Trophoblast cell (in vitro differentiated cells and primary cell): ENCODE measurements at places on chromosomes 6 and 20.

GRCh38 chr6:27558028-27558724 is 85.3 kb upstream of the ZNF184 start:
- DNase-seq, result no peak
- no peaks in the 10 kb centered on the region for H3K27me3 ChIP-seq
- H3K4me3 ChIP-seq, result no peak overlapping the region
- H3K36me3 ChIP-seq, result no peaks in the 10 kb centered on the region

GRCh38 chr6:83998021-83998584 is 35.5 kb upstream of the MRAP2 start:
- H3K27ac ChIP-seq, result no peak overlapping the region
- H3K4me3 ChIP-seq, result no peak overlapping the region

- no peaks in the 10 kb centered on the region for H3K36me3 ChIP-seq
- DNase-seq, result no peak
- no peak overlapping the region for H3K4me3 ChIP-seq
- H3K27me3 ChIP-seq, result no peaks in the 10 kb centered on the region
- no peaks in the 10 kb centered on the region for H3K4me1 ChIP-seq
Observed at GRCh38 chr6:112579601-112580000, 232.5 kb downstream of the RFPL4B start.

- no peak for DNase-seq
- H3K27me3 ChIP-seq, result no peaks in the 10 kb centered on the region
- peaks cover 21% of the 10 kb centered on the region for H3K4me1 ChIP-seq
Observed at GRCh38 chr20:35017099-35017835, 61.6 kb downstream of the MYH7B start.

GRCh38 chr20:36629719-36630681 is 16.0 kb downstream of the SLA2 start:
- H3K4me3 ChIP-seq, result no peak overlapping the region
- H3K27ac ChIP-seq, result no peak overlapping the region
- H3K36me3 ChIP-seq, result no peaks in the 10 kb centered on the region
- peaks cover 4% of the 10 kb centered on the region for H3K4me1 ChIP-seq

DNA sequence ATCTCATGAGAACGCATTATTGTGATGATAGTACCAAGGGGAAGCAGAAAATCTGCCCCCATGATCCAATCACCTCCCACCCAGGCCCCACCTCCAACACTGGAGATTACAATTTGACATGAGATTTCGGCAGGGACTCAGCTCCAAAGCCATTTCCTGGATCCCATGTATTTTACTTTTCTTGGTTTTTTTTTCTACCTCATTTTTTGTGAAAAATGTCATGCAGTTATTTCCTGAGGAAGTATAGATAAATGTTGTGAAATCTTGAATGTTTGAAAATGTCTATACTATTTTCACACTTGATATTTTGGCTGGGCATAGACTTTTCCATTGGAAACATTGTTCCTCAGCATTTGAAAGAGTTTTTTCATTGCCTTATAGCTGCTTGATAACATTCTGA is 9.1 kb upstream of the BRPF3 start:
- no peak for DNase-seq
- H3K4me1 ChIP-seq, result no peaks in the 10 kb centered on the region
- H3K27me3 ChIP-seq, result no peaks in the 10 kb centered on the region
- no peaks in the 10 kb centered on the region for H3K36me3 ChIP-seq
- no peak overlapping the region for H3K4me3 ChIP-seq

GRCh38 chr6:170125456-170126300 is 165.2 kb downstream of the DLL1 start:
- H3K27ac ChIP-seq, result no peak overlapping the region
- H3K27me3 ChIP-seq, result no peaks in the 10 kb centered on the region
- DNase-seq, result no peak
- H3K4me1 ChIP-seq, result peaks cover 16% of the 10 kb centered on the region
- H3K4me3 ChIP-seq, result no peak overlapping the region

DNA sequence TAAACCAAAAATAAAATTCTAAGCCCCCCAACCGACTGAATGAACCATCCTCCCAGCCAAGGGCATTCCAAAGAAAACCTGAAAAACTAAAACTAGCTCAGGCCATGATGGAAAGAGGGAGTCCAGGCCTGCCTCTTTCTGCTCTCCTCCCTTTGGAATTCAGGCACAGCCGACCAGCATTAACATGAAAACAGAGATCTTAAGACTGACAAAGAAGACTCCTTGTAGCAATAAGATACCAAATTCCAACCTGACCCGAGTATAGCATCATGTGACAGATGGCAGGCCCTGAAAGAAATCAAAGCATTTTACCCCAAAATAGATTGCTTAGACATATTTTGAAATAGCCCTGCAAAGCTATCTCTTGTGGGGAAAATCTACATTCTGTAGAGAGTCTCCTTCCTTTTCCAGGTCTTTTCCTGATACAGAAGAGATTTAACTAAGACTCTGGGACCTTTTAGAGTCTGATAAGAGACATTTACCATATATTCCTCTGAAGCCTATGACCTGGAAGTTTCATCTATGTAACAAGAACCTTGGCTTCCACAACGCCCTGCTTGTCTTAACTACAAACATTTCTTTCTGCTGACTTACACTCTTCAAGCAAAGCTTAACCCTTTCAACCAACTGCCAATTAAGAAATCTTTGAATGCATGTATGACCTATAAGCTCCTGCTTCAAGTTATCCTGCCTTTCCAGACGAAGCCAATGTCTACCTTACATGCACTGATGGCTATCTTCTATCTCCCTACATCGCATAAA is 22.2 kb upstream of the TXLNB start:
- H3K4me3 ChIP-seq, result no peak overlapping the region
- H3K4me1 ChIP-seq, result peaks cover 2% of the 10 kb centered on the region
- peak overlapping the region; percentile 6 for H3K27ac ChIP-seq
- H3K36me3 ChIP-seq, result no peaks in the 10 kb centered on the region
- peak; percentile 52 for DNase-seq

DNA sequence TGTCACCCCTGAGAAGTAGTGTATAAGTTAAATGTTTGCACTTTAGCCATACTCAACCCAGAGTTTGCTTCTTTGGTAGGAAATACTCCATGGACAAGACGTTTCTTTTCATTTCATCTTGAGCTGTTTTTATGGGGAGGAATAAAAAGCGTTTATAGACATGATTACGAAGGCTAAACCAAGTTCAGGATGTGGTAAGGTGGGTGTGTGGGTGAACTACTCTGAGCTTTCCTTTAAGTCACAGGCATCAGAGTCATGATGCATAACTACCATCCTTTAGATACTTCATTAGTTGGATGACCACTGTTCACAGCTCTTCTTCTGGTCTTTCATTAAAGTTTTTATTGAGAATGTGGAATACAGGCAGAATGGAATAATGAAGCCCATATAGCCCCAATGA is 48.9 kb downstream of the EBF4 start:
- H3K27me3 ChIP-seq, result no peaks in the 10 kb centered on the region
- no peaks in the 10 kb centered on the region for H3K4me1 ChIP-seq
- H3K36me3 ChIP-seq, result no peaks in the 10 kb centered on the region
- no peak overlapping the region for H3K4me3 ChIP-seq
- no peak for DNase-seq
- no peak overlapping the region for H3K27ac ChIP-seq

DNA sequence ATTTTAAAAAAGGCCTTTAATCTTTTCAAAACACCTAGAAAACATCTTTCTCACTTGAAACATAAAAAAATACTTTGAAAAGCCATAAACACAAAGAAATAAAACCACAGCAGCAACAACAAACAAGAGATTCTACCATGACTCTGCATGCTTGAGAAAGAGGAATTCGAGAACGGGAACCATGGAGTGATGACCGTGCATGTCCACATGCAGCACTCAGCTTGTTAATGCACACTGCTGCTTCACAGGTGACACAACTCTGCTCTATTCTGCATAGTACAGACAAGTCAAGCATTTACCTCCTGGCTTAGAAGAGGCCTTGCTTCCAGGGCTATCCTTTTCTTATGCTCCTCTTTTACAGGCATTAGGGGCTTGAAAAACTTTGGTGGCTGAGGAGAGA is 64.9 kb upstream of the NUP153 start:
- no peaks in the 10 kb centered on the region for H3K4me1 ChIP-seq
- peaks cover 27% of the 10 kb centered on the region for H3K36me3 ChIP-seq
- no peak overlapping the region for H3K27ac ChIP-seq
- no peak overlapping the region for H3K4me3 ChIP-seq
- no peak for DNase-seq

DNA sequence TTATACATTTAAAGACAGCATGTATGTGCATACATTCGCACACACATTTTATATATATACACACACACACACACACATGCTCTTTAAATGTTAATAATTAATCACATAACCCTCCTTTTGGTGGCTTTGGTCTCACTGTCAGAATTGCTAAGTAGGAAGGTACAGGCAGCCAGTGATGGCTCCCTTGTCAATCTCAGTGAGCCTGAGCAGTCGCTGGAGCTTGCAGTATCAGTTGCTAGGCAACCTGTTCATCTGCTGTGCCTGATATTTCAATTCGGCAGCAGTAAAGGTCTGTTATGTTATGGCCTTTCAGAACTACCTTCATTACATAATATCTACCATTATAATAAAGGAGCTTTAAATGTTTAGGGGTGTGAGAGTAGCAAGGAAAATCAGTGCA is 374.3 kb downstream of the LMBRD1 start:
- no peaks in the 10 kb centered on the region for H3K4me1 ChIP-seq
- no peak overlapping the region for H3K4me3 ChIP-seq
- no peak for DNase-seq
- no peaks in the 10 kb centered on the region for H3K36me3 ChIP-seq

GRCh38 chr6:114407426-114408035 is 64.7 kb upstream of the HS3ST5 start:
- no peak overlapping the region for H3K27ac ChIP-seq
- no peaks in the 10 kb centered on the region for H3K36me3 ChIP-seq
- no peak overlapping the region for H3K4me3 ChIP-seq
- no peaks in the 10 kb centered on the region for H3K4me1 ChIP-seq
- DNase-seq, result no peak
- no peaks in the 10 kb centered on the region for H3K27me3 ChIP-seq

GRCh38 chr20:1331801-1332453 is 3.0 kb upstream of the SDCBP2 start:
- H3K36me3 ChIP-seq, result peaks cover 9% of the 10 kb centered on the region
- DNase-seq, result no peak
- H3K27me3 ChIP-seq, result no peaks in the 10 kb centered on the region
- no peak overlapping the region for H3K27ac ChIP-seq
- no peak overlapping the region for H3K4me3 ChIP-seq

DNA sequence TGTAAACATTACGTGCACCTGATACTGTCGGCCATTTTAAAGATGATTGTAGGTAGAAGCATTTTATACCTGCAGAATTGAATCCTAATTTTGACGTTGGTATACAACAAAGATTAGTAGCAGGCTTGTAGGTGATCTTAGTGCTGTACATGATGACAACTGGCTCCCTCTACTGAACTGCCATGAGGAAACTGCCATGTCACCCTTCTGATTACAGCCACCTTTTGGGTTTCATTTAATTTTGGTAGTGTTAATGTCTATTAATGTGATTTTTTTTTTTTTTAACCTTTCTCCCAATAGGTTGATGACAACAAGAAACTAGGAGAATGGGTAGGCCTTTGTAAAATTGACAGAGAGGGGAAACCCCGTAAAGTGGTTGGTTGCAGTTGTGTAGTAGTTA is 2.3 kb downstream of the RPS12 start:
- no peak for DNase-seq
- H3K36me3 ChIP-seq, result peaks cover 10% of the 10 kb centered on the region
- H3K27me3 ChIP-seq, result no peaks in the 10 kb centered on the region

GRCh38 chr20:42634156-42634555 is 555.5 kb downstream of the PTPRT start:
- no peak for DNase-seq
- no peaks in the 10 kb centered on the region for H3K36me3 ChIP-seq
- no peak overlapping the region for H3K27ac ChIP-seq
- H3K4me3 ChIP-seq, result no peak overlapping the region
- H3K27me3 ChIP-seq, result no peaks in the 10 kb centered on the region

DNA sequence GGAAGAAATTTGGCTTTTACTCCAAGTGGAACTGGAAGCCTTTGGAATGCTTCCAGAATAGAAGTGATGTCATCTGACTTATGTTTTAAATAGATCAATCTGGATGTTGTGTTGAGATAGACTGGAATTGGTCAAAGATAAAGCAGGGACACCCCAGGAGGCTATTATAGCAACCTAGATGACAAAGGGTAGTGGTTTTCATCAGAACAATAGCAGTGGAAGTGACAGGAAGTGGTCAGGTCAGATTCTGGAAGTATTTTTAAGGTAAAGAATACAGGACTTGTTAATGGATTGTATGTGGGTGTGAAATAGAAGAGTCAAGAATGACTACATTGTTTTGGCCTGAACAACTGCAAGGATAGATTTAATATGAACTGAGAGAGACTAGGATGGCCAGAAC is 191.4 kb downstream of the ADGRB3 start:
- no peak overlapping the region for H3K4me3 ChIP-seq
- DNase-seq, result no peak
- no peaks in the 10 kb centered on the region for H3K36me3 ChIP-seq
- H3K27me3 ChIP-seq, result no peaks in the 10 kb centered on the region

- H3K27me3 ChIP-seq, result no peaks in the 10 kb centered on the region
- H3K4me3 ChIP-seq, result no peak overlapping the region
- DNase-seq, result peak; percentile 71
- H3K36me3 ChIP-seq, result no peaks in the 10 kb centered on the region
Observed at GRCh38 chr6:1686117-1687098, 76.7 kb downstream of the FOXC1 start.

GRCh38 chr20:36647196-36648121 is 1.5 kb upstream of the SLA2 start:
- no peaks in the 10 kb centered on the region for H3K27me3 ChIP-seq
- H3K36me3 ChIP-seq, result no peaks in the 10 kb centered on the region
- no peak overlapping the region for H3K4me3 ChIP-seq
- no peak for DNase-seq
- no peak overlapping the region for H3K27ac ChIP-seq
- no peaks in the 10 kb centered on the region for H3K4me1 ChIP-seq

GRCh38 chr20:859751-860231 is 26.3 kb downstream of the FAM110A start:
- H3K27me3 ChIP-seq, result no peaks in the 10 kb centered on the region
- H3K36me3 ChIP-seq, result no peaks in the 10 kb centered on the region
- no peak for DNase-seq
- no peak overlapping the region for H3K27ac ChIP-seq
- H3K4me3 ChIP-seq, result no peak overlapping the region

DNA sequence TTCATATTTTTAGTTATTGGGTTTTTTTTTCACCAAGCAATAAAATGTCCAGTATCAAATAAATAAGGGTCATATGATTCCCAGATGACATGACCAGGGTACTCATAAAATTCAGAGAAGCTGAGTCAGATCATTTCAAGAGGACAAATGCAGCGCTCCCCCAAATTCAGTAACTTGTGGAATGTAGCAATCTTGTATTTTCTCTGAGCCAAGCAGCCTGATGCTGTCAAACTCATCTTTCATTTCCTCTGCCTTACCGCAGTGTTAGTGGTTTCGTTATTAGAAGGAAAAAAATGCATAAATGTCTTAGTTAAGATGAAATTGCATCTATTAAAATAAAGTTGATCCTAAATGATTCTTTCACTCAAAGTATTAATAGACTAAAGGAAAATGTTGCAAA is 57.8 kb upstream of the EDN1 start:
- H3K36me3 ChIP-seq, result no peaks in the 10 kb centered on the region
- H3K27ac ChIP-seq, result no peak overlapping the region
- no peaks in the 10 kb centered on the region for H3K27me3 ChIP-seq

DNA sequence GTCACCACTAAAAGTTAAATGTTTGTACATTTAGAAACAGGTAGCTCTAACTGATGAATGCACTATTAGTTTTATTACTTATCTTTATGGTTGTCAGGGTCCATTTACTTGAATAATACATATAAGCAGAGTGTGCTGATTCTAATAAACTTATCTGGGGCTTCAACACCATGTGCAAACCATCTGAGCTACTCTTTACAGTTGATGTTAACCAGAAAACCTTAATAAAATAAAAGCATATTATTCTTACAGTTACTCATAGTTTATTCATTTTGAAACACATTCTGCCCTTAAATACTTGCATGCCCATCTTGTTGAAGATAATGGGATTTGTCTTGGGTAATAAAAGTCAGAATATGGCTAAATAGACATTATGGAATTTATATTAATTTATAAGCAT is 1042.2 kb downstream of the EPHA7 start:
- no peak overlapping the region for H3K4me3 ChIP-seq
- no peak for DNase-seq
